Activated CD8-positive, alpha-beta T cell treated with anti-CD3 and anti-CD28 coated beads for 36 hours (primary cell): ENCODE measurements at places on chromosomes 3 and 15.

GRCh38 chr15:57436166-57436565, 59.9 kb downstream of the CGNL1 start:
- DNase-seq: no peak

- no peak for DNase-seq
Measured at GRCh38 chr3:16357186-16358121, 92.4 kb downstream of the OXNAD1 start.

- no peak for DNase-seq
Measured at GRCh38 chr3:58604031-58604430, 26.8 kb upstream of the FAM107A start.

GRCh38 chr15:56530157-56530556, 65.2 kb upstream of the MNS1 start:
- DNase-seq: no peak

DNA sequence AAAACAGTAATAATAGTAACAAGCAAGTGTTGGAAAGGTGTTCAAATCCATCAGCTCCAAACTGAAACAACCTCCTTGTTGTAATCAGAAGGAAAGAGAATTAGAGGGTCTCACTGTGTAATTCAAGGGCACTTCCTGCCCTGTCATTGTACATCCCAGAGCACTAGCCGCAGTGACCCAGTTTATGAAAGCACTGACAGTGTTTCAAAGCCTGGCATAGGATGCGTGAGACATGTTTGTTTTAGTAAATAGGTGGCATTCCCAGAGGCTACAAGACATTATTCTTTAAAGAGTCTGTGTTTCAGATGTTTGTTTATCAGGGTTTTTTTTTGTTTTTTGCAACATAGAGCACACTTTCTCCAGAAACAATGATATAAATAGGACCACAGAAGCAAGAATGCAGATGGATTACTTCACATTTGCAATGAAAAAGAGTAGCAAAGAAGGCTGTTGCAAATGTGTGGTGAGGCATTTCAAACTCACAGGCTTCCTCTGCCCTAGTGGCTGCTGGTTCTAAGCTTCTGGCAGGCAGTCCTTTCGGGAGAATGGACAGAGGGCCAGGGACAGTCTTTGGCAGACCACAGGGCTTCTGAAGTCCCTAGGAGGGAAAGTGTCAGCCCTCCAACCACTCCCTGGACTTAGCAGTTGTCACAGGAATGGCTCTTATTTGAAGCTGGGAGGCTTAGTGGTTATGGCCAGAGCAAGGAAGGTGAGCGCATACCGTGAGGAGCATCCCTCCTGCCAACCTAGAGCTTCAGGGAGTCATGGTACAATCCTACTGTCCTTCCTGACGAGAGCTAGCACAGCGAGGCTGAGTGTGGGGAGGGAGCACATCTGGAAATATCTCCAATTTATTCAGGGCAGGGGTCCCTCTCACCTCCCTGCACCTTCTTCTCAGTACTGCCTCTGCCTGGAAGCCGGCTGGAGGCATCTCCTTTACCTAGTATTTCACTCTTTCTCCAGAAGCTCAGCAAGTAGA, 31.4 kb upstream of the TIPARP start:
- DNase-seq: no peak

DNA sequence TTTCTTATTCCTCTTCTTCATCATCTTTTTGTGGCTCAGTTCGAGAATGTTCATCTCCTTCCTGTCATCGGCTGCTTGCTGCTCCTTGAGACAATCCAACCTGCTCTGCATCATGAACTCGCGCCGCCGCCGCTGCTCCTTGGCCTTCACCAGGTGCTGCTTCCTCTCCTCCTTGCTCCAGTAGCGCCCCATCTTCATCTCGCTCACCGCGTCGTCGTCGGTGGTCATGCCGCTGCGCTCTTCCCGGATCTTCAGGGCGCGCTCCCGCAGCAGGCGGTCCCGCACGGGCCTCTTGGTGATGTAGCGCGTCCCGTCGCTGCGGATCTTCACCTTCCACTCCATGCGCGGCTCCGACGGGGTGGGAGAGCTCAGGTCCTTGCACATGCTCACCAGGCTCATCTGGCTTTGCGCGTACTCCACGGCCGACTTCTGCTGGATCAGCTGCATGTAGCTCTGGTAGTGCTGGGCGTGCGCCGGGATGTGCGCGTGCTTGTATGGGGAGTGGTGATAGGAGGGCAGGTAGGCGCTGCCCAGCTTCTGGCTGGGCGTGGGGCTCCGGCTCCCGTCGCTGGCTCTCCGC, 241.2 kb downstream of the PDZRN3 start:
- DNase-seq: no peak

- DNase-seq: no peak
Measured at GRCh38 chr3:18681818-18682345, 256.7 kb upstream of the SATB1 start.

DNA sequence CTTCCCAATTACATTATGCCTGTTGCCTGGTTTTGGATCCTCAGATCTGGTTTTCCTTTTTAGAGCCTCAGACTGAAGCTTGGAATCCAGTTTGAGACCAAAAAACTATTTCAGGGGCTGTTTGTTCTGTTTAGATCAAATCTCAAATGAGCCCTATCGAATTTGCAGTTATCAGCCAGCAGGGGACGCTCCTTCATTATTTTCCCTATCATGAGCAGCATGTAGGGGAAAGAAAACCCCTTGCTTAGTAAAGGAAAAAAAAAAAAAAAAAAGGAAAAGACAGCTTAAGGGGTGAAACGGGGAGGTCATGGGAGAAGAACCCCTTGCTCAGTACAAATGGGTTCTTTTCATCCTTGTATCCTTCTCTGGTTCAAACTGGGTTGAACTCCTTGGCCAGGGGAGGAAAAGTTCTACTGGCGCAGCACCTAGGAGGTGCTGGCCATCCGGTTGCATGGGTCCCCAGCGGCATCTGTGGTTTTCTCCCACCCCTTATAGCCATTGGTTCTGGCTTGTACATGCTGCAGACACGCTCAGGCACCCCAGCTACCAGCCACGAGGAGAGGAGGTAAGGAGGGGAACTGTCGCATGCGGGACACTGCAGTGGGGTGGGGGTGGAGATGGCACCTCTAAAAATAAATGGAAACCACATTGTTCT, 1375.1 kb upstream of the ALCAM start:
- no peak for DNase-seq

GRCh38 chr15:68601206-68602197, 22.7 kb downstream of the CORO2B start:
- no peak for DNase-seq

DNA sequence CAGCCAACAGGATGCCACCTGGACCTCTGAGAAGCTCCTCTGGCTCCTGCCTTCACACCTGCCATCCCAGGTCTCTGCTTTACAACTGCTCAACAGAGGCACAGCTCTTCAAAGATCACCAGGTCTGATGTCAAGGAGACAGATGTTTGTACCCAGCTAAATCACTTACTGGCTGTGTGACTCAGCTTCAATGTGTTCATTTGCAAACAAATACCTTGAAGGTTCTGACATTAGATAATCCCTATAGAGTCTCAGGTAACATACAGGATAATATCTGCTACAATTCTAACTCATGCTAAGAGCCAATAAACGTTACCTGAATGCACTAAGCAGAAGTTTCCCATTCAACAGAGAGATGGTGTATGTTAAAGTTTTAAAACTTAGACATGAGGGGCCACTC, 163.4 kb upstream of the IGF1R start:
- no peak for DNase-seq

- DNase-seq: no peak
Measured at GRCh38 chr3:18510947-18511346, 85.8 kb upstream of the SATB1 start.

- DNase-seq: peak; percentile 22
Measured at GRCh38 chr3:64399205-64399800, 174.0 kb upstream of the PRICKLE2 start.

DNA sequence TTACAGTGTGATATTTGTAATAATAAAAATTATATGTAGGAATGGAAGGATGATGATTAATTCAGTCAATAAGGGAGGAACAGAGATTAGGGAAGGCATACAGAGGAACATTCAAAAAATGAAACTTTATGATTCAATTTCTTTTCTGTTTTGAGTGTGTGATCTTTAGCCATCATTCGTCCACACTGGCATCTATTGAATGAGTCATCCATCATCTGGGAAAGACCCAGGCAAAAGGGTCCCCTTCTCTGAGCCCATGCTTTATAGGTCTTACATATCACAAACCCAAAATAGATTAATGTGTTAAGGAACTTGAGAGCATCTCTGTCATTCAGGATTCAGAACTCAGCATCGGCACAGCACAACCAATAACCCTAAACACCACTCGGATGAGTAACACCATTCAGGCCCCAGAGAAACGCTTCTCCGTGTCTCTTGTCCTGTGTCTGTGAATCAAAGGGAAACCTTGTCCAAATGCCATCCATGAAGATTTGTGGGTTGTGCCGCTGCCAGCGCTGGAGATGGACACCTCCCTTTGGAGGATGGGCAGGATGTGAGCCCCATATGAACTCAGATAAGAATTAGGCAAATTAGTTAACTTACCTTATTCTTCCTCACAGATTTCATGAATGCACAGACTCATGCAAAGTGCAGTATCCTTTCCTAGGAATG, 21.7 kb upstream of the TPM1 start:
- DNase-seq: no peak

DNA sequence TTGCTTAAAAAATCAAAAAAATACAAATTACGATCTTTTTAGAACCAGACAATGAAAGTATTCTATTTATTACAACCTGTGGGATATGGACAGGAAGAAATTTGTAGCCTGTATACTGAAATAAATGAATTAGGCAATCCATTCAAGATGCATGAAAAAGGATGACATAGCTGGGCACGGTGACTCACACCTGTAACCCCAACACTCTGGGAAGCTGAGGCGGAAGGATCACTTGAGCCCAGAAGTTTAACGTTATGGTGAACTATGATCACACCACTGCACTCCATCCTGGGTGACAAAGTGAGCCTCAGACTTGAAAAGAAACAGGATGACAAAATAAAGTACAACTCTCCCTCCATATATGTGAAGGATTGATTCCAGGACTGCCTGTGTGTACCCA, 74.1 kb downstream of the MSL2 start:
- DNase-seq: no peak

DNA sequence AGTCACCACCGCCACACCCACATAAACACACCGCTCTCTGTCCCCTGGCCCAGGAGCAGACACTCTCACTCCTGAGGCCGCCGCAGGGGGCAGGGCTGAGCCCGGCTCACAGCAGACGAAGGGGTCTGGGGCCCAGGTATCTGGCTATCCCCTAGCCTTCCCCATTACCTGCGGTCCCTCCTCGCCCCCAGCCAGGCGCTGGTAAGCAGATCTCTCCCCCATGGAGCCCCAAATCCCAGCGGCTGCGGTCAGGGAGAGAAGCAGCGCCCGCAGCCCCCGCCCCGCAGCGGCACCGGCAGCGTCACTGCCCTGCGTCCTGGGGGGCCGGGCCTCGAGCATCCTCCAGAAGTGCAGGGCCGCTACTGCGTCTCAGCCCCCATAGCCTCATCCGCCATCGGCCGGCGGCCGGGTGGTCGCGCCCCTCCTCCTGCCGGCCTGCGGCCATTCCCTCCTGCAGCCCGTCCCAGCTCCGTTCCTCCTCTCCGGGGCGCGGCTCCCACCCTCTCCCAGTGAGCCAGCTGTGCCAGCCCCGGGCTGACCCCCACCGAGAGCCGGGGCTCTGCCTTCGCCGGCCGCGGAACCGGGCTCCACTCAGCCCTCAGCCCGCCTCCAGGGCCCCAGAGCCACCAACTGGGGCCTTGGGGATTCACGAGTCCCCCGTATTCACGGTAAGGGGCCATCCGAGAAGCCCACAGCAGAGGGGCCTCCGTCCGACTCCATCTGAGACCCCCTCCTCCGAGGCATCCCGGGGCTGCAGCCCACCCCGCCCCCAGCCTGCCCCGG, 13.1 kb downstream of the TNK2 start:
- DNase-seq: peak; percentile 87

DNA sequence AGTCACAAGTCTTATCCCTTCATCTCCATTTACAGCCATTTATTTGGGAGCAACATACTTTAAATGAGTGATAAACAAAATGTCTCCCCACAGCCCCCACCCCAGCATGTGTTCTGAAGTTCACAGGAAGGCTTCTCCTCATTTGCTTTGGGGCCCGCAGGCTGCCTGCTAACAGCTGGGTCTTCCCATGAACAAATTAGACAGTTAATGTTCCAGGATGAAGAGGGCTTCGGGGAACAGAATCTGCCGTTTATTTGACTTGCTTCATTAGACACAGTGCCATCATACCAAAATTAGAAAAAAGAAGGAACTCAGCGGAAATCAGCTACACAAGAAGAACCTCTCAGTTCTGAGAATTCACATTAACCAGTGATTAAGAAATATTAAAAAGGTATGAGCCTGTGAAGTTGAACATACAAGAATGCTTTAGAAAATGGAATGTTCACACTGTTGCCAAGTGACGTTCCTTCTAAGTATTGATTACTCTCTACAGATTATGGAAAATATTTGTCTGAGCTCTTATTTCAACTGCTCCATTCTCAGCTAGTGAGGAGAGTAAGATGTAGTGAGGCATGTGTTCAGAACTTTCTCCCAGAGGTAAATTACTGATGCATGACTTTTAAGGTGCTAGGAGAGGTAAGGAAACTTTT, 107.5 kb upstream of the THBS1 start:
- no peak for DNase-seq

- no peak for DNase-seq
Measured at GRCh38 chr3:115500795-115501194, 122.5 kb upstream of the GAP43 start.

GRCh38 chr3:121431726-121432517, 113.9 kb downstream of the POLQ start:
- DNase-seq: peak; percentile 58

GRCh38 chr3:9068051-9068450, 104.8 kb upstream of the RAD18 start:
- no peak for DNase-seq

- DNase-seq: no peak
Measured at GRCh38 chr3:89635137-89635536, 527.7 kb downstream of the EPHA3 start.

GRCh38 chr3:70982700-70983140, 600.8 kb downstream of the FOXP1 start:
- peak; percentile 54 for DNase-seq

GRCh38 chr15:85306946-85307686, 73.3 kb upstream of the AKAP13 start:
- no peak for DNase-seq

- DNase-seq: peak; percentile 92
Measured at GRCh38 chr3:194134757-194135515, 1.0 kb upstream of the HES1 start.

- DNase-seq: no peak
Measured at GRCh38 chr3:131883711-131884407, 151.0 kb downstream of the CPNE4 start.

GRCh38 chr3:138974462-138974861, 27.4 kb downstream of the FOXL2NB start:
- DNase-seq: no peak

GRCh38 chr3:14228681-14229470, 50.3 kb downstream of the LSM3 start:
- DNase-seq: no peak

- DNase-seq: no peak
Measured at GRCh38 chr15:67146234-67146633, 80.8 kb downstream of the SMAD3 start.

GRCh38 chr3:139107424-139108252, 62.9 kb upstream of the PRR23C start:
- no peak for DNase-seq

DNA sequence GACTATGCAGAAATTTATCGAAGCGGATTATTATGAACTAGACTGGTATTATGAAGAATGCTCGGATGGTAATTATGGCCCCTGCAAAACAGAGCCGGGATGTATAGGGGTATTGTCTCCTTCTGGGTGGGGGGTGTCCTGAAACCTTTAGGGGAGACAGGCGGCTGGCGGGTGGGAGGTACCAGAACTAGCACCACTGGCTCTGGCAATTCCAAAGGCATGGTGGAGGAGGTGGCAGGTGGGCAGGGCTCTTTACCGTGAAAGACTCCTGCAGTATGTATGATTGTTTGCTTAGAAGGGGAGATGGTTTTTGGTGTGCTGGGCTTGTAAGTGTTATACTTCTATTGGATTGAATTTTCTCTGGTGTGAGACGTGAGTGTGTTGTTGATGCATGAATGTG, 58.4 kb downstream of the TRAK1 start:
- DNase-seq: no peak
